ENCODE measurements at places on chromosomes 5 and 9.

DNA sequence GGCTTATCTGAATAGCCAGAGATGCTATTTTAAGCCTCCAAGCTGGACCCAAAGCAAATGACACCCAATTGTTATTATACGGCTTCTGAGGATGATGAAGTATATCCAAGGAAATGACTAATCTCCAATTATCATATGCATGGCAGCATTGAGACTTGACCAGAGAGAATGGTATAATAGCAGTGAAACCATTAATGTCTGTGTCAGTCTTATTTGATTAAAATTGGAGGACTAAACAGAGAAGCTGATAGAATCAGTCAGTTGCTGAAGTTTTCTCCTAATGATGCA lies 200.5 kb downstream of the EFNA5 start:
- no peak for DNase-seq

DNA sequence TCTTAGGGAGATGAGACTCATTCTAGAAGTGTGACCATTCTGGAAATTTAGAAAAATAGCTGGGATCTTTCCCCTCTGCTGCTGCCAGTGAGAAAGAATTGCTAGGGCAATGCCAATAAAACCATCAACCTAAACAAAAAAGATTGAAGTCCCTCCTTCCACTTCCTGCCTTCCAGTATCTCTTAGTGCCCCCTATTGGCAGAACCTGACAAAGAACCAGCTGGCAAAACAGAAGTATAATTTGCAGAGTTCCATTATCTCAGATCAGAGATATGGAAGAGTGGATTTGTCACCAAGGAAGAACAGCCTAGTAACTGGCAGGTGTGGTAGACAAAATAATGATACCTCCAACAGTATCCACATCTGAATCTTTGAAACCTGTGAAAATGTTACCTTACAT lies 13.8 kb upstream of the PLCXD3 start:
- DNase-seq, result no peak

GRCh38 chr5:135697251-135697958 lies 118.6 kb upstream of the CXCL14 start:
- DNase-seq, result no peak

- DNase-seq, result no peak
These were observed 17.7 kb downstream of the ROPN1L start for GRCh38 chr5:10459080-10460055.

DNA sequence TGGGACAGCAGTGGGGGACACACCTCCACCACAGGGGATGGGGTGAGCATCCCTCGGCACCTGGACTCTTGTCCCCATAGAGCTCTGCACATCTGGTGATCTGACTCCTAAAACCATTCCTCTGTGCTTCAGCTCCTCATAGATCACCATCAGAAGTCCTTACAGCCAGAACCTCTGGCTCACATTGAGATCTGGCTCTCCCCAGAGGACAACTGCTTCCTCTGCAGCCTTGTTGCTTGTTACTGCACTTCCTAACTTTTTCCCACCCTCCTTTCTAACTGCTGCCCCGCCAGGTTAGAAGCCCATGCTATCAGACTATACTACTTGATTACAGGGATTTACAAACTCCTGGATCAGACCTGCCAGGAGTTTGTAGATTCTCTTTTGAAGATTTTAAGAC lies 64.5 kb downstream of the ARSB start:
- DNase-seq, result peak; percentile 44

Data from femur (tissue), 1 donor.